Activated CD8-positive, alpha-beta memory T cell treated with anti-CD3 and anti-CD28 coated beads for 4 hours (primary cell): ENCODE measurements at places on chromosomes 5 and 9.
A peak's percentile ranks its signal among the peaks of the same experiment; 100 is the strongest.

DNA sequence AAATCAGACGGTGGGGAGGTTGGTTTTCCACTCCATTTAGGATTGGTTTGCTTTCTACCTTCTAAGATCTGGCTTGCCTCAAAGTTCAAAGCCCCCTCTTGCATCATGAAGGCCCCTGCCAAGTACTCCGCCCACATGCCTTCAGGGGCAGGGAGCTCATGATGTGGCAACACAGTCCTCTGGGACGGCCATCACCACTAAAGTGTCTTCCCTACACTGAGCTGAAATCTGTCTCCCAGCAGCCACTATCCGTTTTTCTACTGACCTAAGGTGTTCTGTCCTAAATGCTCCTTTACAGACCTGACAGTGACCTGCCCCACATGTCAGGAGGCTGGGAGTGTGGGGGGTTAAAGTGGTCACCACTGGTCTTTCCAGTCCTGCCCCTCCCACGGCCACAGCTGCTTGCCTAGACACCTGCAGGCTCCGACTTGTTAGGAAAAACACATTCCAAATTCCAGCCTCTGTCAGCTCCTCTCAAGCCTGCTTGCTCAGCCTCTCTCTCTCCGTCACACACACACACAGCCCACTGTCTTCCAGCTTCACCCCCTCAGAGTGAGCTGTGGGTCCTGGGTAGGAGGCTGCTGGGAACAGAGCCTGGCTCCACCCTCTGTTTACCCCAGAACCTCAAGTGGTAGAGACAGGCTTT lies 44.9 kb downstream of the SHB start:
- no peak for DNase-seq

DNA sequence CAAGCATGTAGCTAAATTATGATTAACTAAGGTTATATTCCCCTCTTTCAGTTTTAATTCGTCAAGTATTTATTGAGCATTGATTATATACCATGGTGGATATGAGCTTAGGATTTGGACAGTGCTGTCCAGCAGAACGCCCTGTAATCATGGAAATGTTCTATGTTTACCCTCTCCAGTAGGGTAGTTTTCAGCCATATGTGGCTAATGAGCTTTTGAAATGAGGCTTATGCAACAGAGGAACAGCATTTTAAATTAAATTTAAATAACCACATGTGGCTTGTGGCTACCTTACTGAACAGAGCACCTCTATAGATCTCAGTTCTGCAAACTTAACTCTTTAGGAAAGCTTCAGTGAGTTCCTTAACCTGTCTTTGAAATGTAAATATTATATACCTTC lies 59.1 kb downstream of the JMY start:
- DNase-seq, result no peak

DNA sequence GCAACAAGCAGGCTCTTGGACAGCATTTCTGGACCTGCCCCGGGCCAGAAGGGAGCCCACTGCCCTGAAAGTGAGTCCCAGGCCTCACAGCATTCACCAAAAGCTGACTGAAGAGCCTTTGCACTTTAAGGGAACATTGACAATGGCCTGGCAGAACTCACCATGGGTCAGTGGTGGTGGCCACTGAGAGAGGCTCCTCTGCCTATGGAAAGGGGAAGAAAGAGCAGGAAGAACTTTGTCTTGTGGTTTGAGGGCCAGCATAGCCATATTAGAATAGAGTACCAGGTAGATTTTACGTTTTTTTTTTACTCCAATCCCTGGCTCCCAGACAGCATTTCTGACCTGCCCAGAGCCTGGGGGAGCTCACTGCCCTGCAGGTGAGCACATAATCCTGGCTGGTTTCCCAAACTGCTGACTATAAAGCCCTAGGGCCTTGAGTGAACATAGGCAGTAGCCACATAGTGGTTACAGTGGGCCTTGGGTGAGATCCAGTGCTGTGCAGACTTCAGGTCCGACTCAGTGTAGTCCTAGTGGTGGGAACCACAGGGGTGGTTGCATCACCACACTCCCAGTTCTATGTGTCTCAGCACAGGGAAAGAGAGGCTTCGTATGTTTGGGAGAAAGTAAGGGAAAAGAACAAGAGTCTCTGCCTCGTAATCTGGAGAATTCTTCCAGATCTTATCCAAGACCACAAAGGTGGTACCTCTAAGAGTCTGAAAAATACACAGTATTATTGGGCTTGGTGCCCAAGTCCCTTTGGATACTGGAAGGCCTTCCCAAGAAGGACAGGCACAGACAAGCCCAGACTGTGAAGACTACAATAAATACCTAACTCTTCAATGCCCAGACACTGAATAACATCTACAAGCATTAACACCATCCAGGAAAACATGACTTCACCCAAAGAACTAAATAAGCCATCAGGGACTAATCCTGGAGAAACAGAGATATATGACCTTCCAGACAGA lies 89.5 kb downstream of the TSSK1B start:
- DNase-seq, result no peak

- DNase-seq, result no peak
Observed at GRCh38 chr9:38109601-38110000, 40.6 kb upstream of the SHB start.

DNA sequence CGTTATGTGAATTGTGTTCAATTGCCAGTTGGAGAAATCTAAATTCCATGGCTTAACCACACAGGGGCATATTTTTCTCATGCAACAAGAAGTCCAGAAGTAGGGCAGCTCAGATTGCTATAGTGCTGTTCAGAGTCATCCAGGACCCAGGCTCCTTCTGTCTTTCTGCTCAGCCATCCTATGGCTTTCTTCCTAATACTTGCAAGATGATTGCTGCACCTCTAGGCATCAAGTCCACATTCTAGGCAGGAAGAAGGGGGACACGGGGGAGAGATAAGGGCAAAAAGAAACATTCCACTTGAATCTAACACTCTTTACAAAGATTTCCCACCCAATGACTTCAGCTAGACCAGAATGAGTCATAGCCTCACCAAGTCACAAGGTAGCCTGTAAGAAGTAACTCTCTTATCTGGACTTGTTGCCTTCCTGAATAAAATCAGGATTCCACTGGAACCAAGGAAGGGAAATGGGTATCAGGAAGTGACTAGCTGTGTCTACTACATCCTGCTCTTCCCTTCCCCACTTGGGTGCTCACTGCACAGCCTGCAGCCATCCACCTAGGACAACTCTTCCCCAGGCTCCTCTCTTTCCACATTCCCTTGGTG lies 5.3 kb downstream of the ERAP2 start:
- DNase-seq, result no peak

- no peak for DNase-seq
Observed at GRCh38 chr5:7886849-7887475, 18.0 kb downstream of the MTRR start.

- no peak for DNase-seq
Observed at GRCh38 chr9:86135371-86135770, 36.0 kb upstream of the GOLM1 start.

- peak; percentile 18 for DNase-seq
Observed at GRCh38 chr9:74496819-74497747, at the start of gene RORB. Gene RORB (plus strand): TSS chr9:74497335. CDS start chr9:74497977, 642 bp downstream.

DNA sequence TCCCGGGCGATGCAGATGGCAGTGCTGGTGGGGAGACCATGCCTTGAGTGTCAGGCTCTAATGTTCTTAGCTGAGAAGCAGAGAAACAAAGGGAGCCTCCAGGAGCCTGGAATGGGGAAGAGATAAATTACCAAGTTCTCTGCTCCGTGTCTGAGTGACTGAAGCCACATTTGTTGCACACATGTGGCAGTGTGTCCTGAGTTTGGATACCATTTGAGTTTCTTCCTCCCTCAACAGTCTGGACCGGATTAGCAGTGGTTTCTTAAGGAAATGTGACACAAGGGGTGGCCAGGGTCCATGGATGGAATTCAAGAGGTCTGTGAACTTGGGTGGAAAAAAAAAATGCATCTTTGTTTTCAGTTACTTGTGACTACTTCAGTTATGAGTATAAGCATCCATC lies 50.7 kb upstream of the GARNL3 start:
- no peak for DNase-seq

DNA sequence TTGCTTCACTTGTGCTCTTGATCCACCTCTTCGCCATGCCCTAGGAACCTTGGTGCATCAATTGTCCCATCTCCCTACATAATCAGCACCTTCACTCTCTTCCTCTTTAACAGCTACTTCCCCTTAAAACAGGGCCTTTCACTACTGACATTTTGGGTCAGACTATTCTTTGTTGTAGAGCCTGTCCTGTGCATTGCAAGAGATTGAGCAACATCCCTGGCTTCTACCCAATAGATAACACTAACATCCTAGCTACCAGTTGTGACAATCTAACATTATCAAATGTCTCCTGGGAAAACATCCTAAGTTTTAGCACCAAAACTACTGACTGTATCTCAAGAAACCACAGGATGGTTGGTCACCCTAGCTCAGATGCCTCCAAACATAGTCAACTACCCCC lies 854.3 kb upstream of the DMAC1 start:
- no peak for DNase-seq
